ENCODE measurements at places on chromosomes 5 and 9.

- DNase-seq, result no peak
Measured at GRCh38 chr5:109982966-109983534, 293.3 kb downstream of the MAN2A1 start.

GRCh38 chr9:131334629-131335367 is 45.3 kb downstream of the PLPP7 start:
- no peak for DNase-seq

GRCh38 chr5:180848265-180848664 is 12.8 kb downstream of the ZFP62 start:
- no peak for DNase-seq

DNA sequence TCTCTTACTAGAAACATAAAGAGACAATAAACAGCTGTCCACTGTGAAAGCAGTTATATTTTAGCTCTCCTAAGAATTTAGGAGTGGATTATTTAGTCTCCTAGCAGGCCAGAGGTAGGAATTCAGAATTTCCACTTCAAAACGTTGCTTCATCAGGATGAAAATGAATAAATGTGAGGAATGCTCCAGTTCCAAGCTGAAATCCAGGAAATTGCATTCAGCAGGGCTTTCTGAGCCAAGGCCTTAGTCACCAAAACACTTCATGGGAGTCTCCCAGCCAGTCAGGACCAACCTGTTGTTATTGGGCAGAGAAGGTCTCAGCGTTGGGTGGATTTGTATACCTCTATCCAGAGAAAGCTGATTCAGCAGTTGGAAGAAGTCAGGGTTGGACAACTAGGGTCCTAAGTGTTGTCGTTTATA is 1040.3 kb downstream of the TLE1 start:
- DNase-seq, result no peak

GRCh38 chr5:110496276-110496675 is 230.2 kb downstream of the TMEM232 start:
- DNase-seq, result no peak

DNA sequence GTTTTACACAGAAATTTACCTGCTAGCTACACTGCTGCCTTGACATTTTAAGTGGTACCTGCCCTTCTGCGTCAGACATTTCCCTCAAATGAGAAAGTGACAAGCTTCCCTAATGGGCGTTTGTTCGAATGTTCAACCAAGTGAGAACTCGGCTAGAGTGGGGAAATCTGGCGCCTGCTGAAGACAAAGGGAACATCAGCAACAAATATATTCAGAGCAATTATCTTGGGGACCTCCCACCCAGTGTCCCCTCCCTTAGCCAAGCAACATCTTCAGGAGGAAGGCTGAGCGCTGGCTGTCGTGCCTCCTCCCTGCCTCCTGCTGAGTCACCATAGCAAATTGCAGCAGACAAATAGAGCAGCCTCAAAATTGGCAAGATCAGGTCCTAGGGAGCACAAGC is 57.1 kb downstream of the MFAP3 start:
- no peak for DNase-seq
